HS-27A (cell line): ENCODE measurements at places on chromosomes 16 and 17.
A peak's percentile ranks its signal among the peaks of the same experiment; 100 is the strongest.

DNA sequence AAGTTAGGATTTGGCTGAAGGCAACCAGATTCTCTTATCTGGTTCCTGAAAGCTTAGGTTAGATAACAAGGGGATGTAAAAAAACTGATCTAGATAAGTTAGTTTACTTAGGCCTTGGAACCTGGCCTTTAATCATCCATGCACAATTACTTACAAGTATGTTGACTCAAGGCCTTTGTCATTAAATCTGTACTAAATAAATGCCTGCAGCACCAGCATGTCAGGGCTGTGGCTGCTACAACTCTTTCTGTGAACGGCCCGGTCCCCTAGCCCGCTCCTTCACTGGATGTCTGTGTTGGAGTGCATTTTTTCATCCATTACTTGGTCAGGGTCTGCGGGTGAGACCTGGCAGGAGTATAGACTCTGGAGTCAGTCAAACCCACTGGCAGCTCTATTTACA lies 48.4 kb upstream of the ALDH3A1 start:
- DNase-seq, result no peak

DNA sequence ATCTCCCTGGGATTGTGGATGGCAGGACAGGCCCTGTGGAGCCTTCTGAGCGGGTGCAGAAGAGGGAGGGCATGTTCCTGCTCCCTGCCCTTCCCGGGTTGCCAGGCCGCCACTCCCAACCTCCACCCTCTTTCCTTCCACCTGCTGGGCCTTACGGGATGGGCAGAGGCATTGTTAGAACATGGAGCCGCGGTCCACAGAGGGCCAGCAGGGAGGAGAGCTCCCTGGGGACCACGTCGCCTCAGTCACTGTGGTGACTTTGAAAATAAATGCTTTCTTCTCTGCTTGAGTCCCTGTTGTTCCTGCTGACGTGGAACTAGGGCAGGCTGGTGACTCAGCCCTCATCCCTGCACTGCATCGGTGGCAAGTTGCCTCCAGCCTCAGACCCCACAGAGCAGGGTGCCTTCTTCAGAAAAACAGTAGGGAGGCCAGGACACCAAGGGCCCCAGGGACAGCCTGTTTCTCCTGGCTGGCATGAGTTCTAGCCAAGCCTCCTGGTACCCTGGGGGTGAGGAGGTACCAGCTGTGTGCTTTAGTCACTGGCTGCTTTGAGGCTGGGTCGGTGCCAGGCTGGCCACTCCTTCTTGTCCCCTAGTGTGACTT lies 224.9 kb downstream of the SEC14L1 start:
- peak; percentile 27 for DNase-seq

DNA sequence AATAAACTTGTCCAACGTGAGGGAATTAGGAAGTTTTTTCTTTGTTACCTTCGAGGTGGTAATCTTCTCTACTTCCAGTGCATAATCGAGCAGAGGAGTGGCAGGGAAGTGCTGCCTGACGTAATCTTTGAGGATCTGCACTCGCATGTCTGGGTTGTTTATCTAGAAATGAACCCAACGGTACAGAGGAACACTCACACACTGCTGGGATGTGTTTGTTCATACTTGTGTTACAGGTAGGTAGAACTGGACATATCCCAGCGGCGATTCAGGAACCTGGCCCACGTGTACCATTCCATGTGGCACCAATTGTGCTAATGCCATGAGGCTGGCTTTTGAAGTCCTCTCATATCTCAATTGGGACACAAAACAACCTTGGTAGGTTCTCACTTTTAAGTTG lies 4.2 kb upstream of the KLHL11 start:
- DNase-seq, result no peak

GRCh38 chr16:1078579-1079021 lies 6.1 kb downstream of the SSTR5 start:
- DNase-seq, result no peak
